NAMALWA (cell line): ENCODE measurements at places on chromosomes 4 and X.

DNA sequence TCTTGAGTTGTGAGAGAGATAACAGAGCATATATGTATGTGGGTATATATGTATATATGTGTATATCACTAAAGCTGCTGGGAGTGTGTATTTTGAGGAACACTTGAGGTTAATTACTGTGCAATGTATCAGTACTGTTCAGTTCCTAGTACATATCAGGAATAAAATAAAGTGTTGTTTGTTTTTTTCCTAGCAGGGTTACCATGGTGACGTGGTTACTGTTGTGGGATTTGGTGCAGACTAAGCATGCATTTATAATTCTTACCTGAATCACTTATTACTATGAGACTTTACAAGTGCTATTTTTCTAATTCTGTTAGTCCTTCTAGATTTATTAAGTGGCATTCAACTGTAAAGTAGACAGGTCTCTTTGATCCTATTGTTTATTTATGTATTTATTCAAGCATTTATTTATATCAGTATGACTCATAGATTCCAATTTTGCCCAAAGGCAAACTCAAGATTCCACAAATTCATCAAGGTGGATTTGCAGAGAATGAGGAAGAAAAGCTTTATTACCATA lies 26.9 kb upstream of the BEX4 start:
- no peak for DNase-seq

- DNase-seq = peak; percentile 57
Measured at GRCh38 chr4:40857956-40858355, 108.2 kb downstream of the NSUN7 start.

DNA sequence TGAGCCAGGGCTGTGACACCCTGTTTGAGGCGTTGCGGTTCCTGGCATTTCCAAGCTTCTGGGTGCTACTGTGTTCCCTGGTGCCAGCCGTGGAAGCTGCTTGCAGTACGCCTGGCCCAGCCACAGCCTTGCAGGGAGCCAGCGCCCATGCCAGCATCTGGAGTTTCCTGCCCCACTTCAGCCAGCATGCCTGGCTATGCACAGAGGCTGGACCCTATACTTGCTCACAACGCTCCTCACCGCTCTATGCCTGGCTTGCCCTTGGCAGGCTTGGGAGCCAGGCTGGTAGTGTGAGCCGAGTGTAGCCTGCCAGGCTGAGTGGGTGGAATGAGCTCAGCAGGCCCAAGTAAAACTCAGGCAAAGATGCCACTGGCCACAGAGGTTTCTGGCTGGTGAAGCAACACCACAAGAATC lies 22.4 kb downstream of the PRRG1 start:
- no peak for DNase-seq

GRCh38 chrX:41116948-41117347 lies 31.7 kb downstream of the USP9X start:
- DNase-seq = peak; percentile 32

GRCh38 chrX:68147848-68148247 lies 285.4 kb downstream of the OPHN1 start:
- no peak for DNase-seq

DNA sequence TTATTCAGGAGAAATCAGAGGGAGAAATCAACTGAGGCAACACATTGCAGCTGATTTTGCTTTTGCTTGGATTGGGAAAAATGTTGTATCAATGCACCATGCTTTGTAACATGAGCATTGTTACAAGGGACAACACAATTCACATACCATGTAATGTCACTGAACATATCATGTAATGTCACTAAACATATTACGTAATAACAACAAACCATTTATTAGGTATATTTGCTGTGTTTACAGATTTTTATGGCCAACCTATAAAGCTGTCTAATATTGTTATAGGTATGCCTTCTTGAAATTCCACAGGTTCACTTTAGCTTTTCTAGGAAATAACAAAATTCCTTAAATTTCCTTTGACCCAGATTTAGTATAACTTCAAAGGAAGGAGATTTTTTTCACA lies 5.0 kb upstream of the HERC3 start:
- no peak for DNase-seq

GRCh38 chr4:74890341-74890740 lies 42.6 kb upstream of the PARM1 start:
- no peak for DNase-seq

DNA sequence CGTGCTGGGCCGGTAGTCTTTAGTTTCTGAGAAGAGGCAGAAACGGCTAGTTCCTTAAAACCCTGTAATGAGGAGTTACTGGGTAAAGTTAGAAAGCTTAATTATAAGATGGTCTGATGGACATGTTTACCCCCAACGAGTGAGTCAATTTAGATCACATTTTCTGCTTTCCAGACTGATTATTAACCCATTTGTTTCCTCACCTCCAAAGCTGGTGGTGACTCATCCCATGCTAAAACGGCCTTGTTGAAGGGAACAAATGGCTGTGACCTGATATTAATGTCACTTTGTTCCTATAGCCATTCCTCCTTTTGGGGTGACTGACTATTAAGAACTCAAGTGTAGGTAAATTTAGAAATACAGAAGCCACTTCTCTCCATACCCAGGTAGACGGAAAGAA lies 232.0 kb downstream of the KCNIP4 start:
- DNase-seq = no peak

DNA sequence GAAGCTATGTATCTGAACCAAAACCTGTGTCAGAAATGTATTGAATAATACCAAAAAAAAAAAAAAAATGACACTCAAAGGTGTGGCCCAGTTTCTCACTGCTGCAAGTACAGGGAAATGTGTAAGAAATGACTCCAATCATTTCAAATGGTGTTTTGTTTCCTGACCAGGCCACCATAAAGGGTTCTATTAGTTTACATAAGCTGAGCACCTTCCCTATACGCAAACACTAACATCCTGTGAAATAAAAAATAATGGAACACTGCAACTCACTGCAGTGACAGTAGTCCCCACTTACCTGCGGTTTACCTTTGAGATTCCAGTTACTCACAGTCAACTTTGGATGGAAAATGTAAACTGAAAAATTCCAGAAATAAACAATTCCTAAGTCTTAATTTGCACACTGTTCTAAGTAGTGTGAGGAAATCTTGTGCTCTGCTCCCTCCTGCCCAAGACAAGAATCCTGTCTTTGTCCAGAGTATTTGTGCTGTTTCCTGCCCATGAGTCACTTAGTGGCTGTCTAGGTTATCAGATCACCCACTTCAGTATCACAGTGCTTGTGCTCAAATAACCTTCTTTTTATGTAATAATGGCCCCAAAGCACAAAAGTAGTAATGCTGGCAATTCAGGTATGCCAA lies 265.3 kb downstream of the RCHY1 start:
- no peak for DNase-seq

GRCh38 chr4:125808570-125808969 lies 493.8 kb downstream of the FAT4 start:
- no peak for DNase-seq

DNA sequence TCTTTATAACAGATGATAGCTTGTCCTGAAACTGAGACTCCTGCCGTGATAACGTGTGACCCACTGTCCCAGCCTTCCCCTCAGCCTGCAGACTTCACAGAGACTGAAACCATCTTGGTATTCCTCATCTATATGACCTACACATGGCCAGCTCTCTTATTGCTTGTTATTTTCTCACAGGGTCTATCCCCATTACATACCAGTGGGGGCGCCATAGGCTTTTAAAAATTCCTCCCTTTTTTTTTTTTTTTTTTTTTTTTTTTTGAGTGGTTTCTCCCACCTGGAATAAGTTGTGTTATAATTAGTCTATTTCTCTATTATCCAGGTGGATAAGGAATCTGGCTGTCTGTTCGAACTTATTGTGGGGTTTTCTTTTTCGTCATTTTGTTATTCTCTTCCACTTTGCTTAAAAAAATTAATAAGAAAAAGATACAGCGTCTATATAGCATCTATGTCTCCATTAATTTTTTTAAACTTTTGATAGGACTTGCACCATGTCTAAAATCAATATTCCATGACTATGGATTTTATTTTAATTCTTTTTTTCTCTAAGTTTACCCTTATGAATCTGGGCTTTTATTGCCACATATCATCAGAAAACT lies 47.2 kb downstream of the GYG2 start:
- DNase-seq = peak; percentile 8

DNA sequence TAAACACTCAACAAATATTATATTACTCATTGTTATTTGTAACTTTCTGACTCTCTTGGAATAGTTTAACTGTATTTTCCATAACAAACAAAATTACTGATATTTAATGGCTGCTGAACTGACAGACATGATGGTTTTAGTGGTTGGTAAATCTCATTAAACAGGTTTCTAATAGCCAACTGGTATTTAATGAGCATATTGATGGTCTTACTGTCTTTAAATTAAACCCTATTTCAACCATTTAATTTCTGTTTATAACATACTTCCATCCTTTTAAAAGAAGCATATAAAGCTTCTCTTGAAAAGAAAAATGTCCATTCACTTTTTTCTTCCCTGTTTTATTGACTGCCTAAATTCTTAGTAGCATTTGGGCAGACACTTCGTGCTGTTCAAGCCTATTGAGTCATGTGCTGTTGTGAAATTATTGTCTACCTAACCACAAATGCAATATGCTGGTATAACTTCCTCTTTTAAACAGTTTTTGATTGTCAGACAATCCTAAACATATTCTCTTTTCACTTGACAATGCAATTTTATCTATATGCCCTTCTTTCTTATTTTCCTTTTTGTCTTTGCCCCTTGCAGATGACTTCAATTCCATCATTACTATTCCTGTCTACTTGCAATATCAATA lies 163.9 kb upstream of the SLC7A11 start:
- peak; percentile 6 for DNase-seq

DNA sequence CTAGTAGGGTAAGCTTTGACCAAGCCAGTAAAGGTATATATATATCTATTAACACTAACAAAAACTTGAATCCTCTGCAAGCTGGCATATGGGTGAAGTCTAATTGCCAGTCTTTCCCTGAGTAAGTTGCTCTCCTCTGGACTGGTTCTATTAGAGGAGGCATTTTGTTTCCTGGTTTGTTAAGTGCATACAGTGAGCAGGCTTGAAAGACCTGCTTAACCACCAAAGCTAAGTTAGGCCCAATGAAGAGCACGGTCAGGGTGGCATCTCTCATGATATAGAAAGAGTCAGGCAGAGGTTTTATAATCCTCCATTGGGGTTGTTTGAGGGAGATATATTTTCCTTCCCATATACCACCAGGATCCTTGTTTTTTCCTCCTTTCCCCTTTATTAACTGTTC lies 9.6 kb upstream of the AREG start:
- no peak for DNase-seq

GRCh38 chr4:37889849-37890800 lies 759 bp upstream of the TBC1D1 start:
- no peak for DNase-seq

DNA sequence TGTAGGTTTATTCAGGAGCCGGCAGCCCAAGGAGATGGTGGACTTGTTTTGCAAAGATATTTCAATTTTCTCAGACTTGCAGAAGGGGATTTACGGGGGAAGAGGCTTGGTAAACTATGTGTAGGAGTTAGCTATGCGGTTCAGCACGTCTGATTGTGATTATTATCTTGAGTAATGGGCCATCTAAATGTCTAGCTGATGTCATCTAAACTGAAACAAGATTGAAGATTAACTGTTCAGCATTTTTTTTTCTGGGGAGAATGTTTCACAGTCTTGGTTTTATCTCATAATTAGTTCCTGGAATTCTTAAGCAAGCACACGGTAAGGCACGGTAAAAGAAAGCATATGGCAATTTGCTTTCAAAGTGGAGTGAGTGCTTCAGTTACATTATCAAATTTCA lies 207.3 kb upstream of the CXorf51B start:
- DNase-seq = no peak

- DNase-seq = no peak
Measured at GRCh38 chr4:81255524-81255923, 40.5 kb upstream of the PRKG2 start.

GRCh38 chr4:80266253-80266901 lies at the start of gene FGF5:
Gene FGF5, plus strand, starts transcription at chr4:80266664. Its CDS starts 161 bp downstream, at chr4:80266825.
- DNase-seq = peak; percentile 36

DNA sequence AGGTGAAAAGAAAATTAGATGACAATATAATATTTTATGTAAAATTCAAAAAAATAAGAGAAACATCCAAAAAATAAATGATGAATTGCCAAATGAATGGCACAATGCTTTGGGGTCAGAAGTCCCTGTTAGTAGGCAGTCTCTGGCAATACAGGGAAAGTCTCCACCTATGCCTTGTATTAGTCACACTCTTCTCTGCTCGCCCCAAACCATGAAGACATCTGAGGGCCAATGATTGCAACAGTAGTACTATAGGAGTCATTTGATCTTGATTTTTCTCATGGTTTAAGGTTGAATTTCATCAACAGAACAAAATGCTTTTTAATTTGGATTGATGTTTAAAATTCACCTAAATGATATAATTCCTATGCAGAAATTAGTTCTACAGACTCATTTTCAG lies 3.9 kb upstream of the PRSS12 start:
- no peak for DNase-seq

- DNase-seq = no peak
Measured at GRCh38 chr4:81682492-81682891, 210.8 kb upstream of the RASGEF1B start.

DNA sequence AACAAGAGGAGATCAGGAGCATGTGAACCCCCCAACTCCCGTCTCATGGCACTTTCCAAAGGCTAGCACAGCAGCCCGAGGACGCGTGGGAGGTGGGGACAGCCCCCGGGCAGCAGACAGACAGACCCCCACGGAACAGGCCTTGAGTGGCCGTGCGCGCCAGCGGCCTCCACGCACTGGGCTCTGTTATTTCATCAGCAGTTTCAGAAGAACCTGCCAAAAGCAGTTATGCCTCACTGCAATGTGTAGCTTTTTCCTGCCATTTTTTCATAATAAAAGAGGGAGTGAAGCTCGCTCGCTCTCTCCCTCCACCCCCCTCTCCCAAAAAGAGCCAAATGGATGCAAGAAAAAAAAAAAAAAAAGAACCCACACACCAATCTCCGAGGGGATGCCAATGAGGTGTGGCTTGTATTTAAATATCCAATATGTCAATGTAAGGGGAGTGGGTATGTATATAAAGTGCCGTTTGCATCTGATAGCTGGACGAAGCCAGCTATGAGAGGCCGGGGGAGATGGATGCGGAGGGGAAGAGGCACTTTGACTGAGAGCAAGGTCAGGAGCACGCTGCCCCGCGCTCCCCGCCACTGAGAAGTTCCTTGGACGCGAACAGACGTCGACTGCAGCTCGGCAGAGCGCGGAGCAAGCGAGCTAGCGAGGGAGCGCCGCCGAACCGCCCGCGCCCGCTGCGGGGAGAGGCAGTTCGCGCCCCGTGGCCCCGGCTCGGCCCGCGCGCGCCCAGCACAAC lies at the start of gene FGF16:
TSS of gene FGF16 (plus strand) at position 482 of the 745 bp plus-strand sequence. CDS start 286 bp downstream, outside the sequence.
- no peak for DNase-seq

DNA sequence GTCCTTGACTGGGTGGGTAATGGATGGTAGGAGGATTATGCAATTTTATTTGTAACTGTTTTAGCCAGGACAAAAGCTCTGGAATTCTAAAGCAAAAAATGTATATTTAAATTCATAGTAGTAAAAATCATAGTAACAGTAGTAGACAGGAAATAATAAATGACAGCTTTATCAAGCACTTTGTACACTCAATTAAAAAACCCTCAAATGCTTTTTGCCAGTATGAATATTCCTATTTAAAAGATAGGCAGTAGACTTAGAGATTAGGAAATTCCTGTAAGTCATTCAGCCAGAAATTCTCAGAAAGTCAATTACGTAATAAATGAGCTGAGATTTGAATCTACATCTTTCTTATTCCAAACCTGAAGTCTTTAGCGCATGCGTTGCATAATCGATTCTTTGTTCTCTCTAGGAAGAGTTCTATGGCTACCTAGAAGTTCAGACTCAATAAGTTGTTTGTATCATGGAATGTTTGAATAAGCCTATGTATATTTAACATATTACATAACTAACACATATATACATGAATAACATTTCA lies 2.5 kb downstream of the AADAT start:
- no peak for DNase-seq
